ENCODE measurements at places on chromosomes 3 and 15.

DNA sequence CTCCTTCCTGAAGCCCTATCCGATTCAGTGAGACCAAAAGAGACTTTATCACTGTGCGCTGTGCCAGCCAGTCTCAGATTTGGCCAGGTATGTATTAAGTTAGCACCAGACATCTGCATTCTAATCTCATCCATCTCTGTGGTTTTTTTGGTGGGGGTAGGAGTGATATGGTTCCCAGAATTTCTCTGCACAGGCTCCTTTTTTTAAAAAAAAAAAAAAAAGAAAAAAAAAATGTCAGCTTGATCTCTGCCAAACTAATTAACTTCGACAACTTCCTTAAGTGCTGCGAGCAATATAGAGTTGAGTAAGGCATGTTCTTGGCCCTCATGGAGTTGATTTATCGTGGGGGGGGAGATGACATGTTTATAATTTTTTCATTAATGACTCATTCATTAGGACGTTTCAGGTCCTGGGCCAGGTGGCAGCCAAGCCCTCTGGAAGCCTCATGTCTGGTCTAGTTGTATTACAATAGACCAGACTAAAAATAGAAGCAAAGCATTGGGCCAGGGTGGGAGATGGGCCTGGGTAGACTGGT, 12.9 kb downstream of the SLCO3A1 start:
- no peak for DNase-seq

GRCh38 chr3:113038328-113038727, 47.5 kb downstream of the GTPBP8 start:
- no peak for DNase-seq

DNA sequence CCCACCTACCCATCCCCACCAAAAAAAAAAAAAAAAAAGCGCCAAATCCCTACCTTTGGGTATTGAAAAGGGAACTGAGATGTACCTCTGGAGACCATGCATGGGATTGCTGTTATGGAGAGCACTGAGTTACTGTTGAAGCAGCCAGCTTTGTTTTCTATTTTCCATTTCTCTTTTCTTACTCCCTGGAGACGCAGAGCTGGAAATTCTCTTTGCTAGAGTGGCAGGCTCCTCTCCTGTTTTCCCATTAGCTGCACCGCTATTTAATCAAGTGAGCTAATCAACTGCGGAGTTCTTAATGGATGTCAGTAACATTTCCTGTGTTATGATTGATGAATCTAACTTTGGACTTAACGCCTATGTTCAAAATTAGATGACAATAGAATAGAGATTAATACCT, 136.1 kb upstream of the LMCD1 start:
- no peak for DNase-seq

- no peak for DNase-seq
Measured at GRCh38 chr3:132218817-132219755, 98.1 kb upstream of the ACP3 start.

DNA sequence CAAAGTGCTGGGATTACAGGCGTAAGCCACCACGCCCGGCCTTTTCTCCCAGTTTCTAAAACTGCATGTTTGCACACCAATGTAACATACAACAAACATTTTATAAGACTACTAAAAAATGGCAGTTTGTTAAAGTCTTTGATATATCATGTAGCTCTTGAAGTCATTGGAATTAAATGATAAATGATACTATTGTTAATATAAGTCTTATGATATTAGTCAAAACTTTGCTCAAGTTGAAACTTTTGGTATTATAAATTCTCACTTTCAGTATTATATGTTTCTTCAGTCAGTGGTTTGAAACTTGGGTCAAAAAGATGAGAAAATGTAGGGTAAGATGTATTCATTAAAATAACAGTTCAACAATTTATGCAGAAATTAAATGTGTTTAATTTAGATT, 117.6 kb upstream of the TBL1XR1 start:
- no peak for DNase-seq

- no peak for DNase-seq
Measured at GRCh38 chr3:160365869-160366522, 33.0 kb downstream of the IFT80 start.

GRCh38 chr3:172258624-172259023, 189.6 kb downstream of the GHSR start:
- no peak for DNase-seq

DNA sequence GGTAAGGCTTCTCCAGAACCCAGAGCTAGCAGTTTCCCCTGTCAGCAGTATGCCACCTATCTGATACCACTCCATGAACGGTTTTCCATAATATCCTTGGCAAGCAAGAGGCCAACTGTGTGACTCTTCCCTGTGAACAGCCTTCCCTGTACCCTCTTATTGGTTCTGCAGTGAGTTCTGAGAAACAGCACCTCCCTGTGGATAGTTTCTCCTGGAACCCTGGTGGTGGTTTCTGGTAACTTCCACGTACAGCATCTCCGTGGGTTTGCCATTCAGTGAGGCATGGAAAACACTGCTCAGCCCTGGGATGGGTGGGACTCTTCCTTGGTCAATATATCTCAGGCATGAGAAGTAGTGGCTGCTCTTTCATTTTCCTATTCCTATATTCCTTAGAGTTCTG, 19.4 kb upstream of the SERPINI2 start:
- DNase-seq, result no peak

- no peak for DNase-seq
Measured at GRCh38 chr15:70060214-70060992, 37.3 kb downstream of the TLE3 start.

GRCh38 chr3:9349321-9350117, 13.3 kb upstream of the THUMPD3 start:
- DNase-seq, result no peak

DNA sequence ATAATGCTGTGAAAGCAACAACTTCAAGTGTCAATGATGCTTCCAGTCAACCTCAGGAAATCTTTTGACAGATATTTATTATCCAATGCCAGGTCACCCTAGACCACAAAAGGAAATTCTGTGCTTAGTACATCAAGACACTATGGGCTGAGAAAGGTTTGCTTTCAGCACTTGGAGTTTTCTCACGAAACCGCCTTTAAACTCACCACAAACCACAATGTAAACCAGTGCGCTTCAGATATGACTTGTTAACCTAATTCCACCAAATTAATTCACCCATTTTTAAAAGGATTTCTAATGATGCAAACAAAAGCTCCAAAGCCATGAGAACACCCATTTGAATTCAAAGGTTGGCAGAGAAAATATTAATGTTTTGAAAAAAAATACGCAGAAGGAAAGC, 292.9 kb upstream of the NR2F2 start:
- DNase-seq, result no peak

GRCh38 chr3:28586325-28586724, 237.7 kb upstream of the AZI2 start:
- no peak for DNase-seq

DNA sequence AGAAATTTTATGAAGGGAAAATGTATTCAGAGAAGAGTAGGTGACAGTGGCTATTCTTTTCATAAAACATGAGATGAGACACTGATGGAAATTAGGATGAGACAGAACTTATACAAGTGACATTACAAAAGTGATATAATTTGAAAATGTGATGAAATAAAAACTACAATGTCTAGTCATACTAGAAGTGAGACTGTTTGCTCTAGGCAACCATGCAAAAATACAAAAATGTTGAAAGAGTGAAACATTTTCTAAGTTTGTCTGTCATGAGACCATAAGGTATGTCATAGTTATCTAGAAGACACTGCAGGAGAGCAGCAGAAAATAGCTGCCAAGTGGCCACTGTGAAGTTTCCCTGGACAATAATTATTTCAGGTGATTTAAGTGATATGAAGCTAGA, 459.5 kb downstream of the DIPK2A start:
- DNase-seq, result no peak

DNA sequence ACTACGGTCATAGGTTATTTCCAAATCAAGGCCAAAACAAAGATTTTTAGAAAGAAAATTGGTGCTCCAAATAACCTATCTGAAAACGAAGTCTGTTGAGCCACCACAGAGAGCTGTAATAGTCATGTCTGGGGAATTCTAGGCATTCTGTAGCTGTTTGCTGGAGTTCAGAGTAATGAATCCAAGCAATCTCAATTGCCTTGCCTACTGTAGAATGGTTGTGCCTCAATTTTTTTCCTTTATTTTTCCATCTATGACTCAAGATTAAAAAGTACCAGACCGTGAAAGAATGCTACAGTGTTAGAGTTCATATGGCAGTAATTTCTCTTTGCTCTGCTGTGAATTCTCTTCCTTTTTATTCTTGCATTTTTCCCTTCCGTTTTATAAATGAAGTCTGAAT, 1007.2 kb upstream of the ALCAM start:
- DNase-seq, result no peak

DNA sequence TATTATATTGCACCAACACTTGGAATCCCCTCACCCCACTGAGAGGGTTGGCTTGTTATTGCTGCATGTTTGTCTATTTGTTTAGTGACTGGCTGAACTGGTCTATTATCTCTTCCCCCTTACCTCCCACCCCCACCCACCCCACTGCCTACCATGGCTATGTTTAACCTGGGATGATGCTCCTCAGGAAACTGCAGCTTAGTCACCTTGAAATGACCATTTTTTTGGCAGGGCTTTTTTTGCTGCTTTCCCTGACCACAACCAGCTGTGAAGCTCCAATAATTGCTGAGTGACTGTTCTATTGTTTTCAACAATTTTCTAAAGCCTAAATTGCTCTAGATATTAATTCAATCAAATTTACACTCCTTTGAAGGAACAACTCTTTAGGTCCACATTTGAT, 137.9 kb upstream of the CADM2 start:
- DNase-seq, result no peak

Data from stimulated activated CD8-positive, alpha-beta memory T cell treated with anti-CD3 and anti-CD28 coated beads, Interleukin-2, amount 100 ng/mL, for 1 hour (primary cell).